Heart right ventricle (tissue), 16 donors: ENCODE measurements at places on chromosomes 3 and 15. TPM values are rescaled to one million over a fixed set of nuclear protein-coding genes. Genes with fewer than 3 reads are reported as not detected.
A peak's percentile ranks its signal among the peaks of the same experiment; 100 is the strongest.

- no peak for DNase-seq
These were observed 80.1 kb downstream of the SETD2 start for GRCh38 chr3:47083786-47084185.

DNA sequence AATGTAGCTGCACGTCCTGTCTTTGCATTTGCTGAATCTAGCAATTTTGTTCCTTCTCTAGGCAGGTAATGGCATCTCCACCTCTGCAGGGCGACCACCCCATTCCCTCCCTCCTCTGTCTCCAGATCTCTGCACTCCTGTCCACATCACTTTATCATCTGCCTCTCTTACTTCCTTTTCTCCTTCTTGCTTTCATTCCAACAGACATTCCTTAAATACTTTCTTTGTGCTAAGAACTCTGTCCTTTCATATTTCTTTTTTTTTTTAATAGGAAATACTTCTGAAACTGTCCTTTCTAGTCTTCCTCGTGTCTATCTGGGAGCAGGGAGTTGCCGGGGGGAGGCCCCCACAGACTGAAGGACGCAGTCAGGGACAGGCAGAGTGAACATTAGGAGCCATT lies 7.2 kb downstream of the ITIH3 start:
- no peak for DNase-seq

- DNase-seq, result no peak
These were observed 620.9 kb upstream of the UBE2E2 start for GRCh38 chr3:22582266-22582665.

Gene CTXN2
- total RNA-seq, result not detected

Gene FAM81A
- 2.9 TPM for total RNA-seq

GRCh38 chr15:66564136-66565041 lies 1.4 kb downstream of the LCTL start:
- no peak for DNase-seq

Gene SLCO2A1
- 5.0 TPM for total RNA-seq

Gene PAK6
- total RNA-seq, result 8.3 TPM

DNA sequence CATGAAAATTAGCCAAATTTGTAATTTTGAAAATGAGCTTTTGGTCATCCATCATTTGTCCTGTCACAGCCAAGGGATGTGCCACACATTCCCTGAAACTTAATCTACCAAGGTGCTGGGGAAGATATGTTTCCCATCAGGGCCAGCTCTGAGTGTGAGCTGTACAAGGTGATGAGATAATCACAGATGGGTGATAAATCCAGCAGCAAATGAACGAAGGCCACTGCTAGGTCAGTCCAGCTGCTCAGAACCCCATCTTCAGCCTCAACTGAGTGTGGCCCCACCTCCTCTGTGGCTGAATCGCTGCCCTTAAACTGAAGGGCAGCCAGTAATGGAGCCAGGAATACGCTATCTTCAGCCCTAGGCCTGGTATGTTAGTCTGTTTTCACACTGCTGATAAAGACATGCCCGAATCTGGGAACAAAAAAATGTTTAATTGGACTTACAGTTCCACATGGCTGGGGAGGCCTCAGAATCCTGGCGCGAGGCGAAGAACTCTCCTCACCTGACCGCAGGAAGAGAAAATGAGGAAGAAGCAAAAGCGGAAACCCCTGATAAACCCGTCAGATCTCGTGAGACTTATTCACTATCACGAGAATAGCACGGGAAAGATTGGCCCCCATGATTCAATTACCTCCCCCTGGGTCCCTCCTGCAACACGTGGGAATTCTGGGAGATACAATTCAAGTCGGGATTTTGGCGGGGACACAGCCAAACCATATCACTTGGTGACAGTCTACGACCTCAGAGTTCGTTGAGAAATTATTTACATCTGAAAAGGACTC lies 553.0 kb downstream of the NTRK3 start:
- no peak for DNase-seq

Gene DNASE1L3
- 2.6 TPM for total RNA-seq

DNA sequence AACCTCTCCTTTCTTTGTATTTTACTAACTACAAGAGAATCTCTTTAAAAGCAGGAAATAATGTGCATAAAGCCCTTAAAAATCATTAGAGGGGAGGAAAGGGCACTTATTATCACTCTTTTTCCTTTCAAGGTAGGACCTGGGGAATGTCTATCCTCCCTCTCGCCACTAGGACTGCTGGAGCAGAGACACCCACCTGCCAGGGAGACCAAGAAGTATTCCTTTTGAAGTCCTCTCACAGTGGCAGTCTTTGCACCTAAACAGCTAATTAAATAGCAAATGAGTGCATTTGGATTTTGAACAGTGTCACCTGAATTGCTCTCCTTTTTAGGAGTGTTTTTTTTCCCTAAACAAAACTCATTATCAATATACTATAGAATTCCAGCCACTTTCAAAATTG lies 874.1 kb downstream of the ZPLD1 start:
- DNase-seq, result no peak

GRCh38 chr3:178761024-178761423 lies 224.8 kb downstream of the KCNMB2 start:
- no peak for DNase-seq

GRCh38 chr3:135231737-135232136 lies 436.7 kb downstream of the EPHB1 start:
- DNase-seq, result no peak

GRCh38 chr3:178203650-178204049 lies 332.6 kb upstream of the KCNMB2 start:
- DNase-seq, result no peak

Gene MYO5C
- total RNA-seq, result 2.2 TPM

DNA sequence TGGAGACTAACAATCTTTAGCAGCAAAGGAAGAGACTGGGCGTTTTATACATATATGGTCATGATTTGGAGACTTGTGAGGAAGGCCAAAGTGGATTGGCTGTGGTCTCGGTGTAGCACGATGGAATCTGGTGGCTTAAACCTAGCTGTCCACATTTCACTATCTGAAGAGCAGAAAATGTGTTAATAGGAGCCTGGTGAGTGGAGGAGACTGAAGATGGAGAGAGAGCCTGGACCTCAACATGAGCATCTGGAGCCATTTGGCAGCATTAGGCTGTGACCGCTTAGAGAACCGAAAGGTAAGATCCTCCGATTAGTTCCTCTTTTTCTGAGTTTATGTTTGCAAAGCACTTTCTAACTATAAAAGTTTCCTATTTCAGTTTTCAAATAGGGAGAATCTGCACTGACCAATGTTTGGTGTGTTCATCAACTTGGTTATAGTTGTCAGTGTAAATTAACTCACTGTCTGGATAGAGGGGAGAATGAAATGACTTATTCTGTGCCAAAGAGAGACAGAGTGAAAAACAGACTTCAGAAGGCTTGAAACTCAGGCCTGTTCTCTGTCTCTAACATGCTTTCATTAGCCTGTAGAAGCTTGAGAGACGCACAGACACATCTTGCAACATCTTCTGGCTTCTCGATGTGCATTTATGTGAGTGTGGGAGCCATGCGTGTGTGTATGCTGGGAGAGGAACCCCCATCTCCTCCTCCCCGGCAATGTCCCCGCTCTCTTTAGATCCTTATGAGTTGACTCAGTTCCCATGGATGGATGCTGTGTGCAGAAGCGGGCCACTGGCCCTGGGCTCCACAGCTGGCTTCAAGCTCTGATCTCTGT lies 244.7 kb upstream of the TBL1XR1 start:
- no peak for DNase-seq

DNA sequence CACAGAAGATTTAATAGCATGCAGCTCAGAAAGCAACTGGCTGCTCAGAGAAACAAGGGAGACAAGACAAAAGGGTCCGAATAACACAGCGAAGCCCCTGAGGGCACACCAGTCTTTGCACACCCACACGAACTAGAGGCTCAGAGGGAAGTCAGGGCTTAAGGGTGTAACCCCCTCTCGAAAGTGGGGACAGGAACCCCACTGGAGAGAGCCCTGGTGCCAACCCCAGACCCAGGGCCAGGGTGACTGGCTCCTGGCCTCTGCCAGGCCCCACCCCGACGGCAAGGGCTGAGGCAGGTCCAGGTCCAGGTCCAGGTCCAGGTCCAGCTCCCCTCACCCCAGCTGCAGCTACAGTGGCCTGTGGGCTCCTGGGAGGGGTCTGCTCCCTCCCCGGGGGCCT lies 10.5 kb upstream of the PRR23E start:
- DNase-seq, result no peak

- no peak for DNase-seq
These were observed 8.0 kb downstream of the ALDH1A2 start for GRCh38 chr15:58057559-58057958.

- DNase-seq, result no peak
These were observed 23.0 kb downstream of the USP4 start for GRCh38 chr3:49316696-49317457.

DNA sequence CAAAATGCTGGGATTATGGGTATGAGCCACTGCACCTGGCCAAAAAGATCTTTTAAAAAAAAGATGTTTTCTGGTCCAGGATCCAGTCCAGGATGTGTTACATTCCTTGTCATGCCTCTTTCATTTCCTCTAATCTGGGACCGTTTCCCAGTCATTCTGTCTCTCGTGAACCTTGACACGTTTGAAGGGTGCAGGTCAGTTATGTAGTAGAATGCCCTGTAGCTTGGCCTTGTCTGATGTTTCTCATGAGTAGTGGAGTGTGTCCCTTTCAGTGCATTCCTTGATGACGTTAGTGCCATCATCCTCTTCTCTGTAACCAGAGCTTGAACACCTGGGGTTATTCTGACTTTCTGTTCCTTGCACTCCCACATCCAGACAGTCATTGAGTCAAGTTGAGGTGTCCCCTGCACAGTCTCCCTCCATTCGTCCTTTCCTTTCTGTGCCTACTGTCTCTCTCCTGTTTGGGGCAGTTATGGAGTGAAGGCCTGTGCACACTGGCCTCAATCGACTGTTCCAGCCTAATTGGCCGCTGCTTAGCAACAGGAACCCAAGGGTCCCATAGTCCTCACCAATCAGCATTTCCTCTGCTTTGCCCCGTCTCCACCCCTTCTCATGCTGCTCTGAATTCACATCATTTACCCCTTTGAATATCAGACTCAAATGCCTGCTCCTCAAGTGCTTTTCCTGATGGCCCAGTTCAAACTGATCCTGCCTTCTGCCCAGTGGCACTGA lies 5.5 kb downstream of the FAM81A start:
- no peak for DNase-seq

GRCh38 chr3:194579091-194579606 lies 54.1 kb downstream of the TMEM44 start:
- DNase-seq, result peak; percentile 61

Gene LRRC15
- 0.05 TPM for total RNA-seq

Gene GASK1A
- 0.75 TPM for total RNA-seq

DNA sequence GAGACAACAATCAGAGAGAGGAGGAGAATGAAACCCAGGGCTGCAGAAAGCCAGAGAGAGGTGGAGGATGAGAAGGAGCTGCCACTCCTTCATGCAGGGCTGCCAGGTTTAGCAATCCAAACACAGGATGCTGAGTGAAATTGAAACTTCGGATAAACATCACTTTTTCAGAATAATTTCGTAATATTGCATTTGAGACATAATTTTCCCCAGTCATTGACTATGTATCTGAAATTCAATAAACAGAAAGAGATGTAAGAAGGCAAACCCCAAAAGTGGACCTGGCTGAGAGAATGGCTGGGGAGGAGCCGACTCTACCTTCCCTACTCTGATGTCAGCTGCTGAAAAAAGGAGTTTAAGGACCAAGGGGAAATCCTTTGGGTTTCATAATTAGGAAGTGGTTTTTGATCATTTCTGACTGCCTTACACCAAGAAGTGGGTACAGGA lies 33.8 kb downstream of the SLC9A9 start:
- no peak for DNase-seq

- no peak for DNase-seq
These were observed 23.9 kb downstream of the TMEM207 start for GRCh38 chr3:190425833-190426232.

DNA sequence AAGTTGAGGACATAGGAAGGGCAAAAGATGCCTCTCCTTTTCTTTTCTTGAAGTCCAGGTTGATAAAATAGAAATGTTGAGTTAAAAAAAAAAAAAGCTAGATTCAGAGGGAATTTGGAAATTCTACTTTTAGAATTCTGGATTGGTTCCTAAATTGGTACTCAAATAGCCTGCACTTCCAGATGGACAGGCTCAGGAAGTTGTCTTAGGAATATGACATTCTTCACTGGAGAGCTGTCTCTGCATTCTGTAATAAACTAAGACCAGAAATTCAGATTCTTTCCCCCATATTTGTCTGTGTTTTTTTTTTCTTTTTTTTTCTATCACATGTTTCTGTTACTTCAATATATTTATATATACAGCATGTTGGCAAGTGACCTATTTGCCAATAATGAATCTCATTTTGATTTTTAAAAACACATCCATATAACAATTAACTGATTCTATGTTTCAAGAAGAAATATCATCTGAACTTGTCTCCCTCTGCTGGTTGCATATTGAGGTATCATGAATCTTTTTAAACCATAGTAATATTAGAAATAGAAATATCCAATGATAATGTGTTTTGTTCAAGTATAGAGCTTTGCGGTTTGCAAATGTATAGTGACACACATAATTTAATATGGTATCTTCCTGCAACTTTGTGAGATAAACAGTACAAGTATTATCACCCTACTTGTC lies 8.5 kb upstream of the LSAMP start:
- DNase-seq, result no peak

GRCh38 chr3:83460052-83460451 lies 1498.7 kb upstream of the CADM2 start:
- no peak for DNase-seq

- no peak for DNase-seq
These were observed 317.1 kb upstream of the COL8A1 start for GRCh38 chr3:99321261-99321660.
